ENCODE measurements at places on chromosomes 11 and 22.

DNA sequence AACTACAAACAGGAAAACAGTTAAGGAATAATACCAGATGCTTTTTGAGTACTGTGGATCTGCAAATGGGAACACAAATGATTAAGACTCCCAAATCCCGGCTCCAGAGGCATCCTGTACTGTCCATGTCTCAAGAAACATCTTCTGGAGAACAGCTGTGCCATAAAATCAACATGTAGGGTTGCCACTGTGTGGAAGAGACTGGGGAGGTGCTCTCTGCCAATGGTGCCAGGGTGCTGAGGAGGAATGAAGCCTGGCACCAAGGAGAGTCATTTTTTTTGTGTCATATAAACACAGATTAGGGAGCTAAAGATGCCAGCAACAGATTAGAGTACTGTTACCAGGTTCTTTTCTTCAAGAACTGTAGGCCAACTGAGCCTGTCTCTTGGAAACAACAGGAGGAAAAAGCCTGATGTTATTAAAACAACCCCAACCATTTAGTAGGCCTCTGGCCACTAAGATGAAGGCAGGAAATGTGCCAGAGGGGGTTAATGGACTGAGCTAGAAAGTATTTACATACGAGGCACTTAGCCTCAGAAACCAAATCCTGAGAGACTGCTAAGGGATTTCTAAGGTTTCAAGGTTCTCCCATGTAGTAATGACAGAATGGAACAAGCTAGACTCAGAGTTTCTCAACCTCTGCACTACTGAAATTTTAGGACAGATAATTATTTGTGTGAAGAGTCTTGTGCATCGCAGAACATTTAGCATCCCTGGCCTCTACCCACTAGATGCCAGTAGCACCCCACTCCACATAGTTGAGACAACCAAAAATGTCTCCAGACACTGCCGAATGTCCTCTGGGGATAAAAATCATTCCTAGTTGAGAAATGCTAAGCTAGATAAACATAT is 54.6 kb upstream of the CHRM4 start:
- DNase-seq = no peak

DNA sequence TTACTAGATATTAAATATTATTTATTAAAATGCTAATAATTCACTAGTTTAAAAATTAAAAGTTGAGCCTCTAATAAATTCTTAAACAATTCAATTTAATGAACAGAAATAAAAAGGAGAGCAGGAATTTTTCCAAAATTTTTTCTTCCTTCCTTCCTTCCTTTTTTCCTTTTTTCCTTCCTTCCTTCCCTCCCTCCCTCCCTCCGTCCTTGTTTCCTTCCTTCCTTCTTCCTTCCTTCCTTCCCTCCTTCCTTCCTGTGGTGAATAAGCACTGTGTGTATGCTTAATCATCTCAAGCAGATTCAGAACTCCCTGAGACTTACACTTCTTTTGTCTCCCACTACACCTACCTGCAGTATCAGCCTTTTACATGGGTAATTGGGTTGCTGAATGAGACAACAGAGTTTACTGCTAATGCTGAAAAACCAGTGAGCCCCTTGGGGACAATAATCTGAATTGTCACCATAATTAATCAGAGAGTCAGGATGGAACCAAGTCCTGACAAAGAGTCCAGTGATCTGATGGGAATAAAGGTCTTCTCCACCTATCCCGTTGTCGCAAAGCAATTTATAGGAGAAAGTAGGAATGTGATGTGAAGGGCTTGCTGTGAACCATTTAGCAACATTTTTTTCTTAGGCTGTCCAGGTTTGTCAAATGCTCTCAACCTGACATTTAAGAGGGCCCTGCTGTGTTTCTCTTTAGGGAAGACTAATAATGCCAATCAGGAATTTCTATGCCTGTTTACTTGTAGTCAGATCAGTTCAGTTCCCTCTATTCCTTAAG is 58.1 kb upstream of the CEP295 start:
- DNase-seq = no peak

DNA sequence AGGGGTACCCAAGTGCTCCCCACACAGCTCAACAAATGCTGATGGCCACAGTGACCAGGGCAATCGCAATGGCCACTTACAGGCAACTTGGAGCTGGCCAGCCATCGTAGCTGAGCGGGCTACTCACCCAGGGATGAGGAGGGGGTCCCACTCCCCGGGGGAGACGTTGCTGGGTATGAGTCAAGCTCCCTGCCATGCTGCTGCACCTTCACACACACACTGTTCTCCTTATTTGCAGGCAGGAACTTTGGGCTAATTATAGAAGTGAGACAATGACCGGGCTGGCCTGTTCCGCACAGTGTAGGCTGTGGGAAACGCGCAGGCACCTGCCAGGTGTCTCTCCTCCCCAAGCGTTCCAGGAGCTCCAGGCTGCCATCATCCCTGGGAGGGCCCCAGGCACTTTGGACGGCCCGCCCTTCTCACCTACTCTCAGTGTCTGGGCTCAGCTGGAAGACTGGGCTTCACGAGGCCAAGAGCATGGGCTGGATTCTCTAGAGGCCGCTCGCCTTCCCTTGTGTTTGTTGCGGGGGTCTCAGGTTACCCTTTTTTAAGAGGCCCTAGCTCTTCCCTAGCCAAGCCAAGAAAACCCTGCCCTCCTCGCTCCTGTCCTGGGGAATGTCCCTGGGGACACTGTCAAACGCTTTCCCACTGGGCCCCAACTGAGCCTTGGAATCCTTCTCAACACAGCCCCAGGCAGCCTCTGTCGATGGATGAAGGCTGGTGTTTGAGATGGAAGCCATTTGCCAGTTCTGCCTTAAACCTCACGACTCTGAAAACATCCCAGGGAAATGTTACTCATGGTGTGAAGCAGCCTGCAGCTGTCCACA is 73.0 kb downstream of the RTL6 start:
- no peak for DNase-seq

DNA sequence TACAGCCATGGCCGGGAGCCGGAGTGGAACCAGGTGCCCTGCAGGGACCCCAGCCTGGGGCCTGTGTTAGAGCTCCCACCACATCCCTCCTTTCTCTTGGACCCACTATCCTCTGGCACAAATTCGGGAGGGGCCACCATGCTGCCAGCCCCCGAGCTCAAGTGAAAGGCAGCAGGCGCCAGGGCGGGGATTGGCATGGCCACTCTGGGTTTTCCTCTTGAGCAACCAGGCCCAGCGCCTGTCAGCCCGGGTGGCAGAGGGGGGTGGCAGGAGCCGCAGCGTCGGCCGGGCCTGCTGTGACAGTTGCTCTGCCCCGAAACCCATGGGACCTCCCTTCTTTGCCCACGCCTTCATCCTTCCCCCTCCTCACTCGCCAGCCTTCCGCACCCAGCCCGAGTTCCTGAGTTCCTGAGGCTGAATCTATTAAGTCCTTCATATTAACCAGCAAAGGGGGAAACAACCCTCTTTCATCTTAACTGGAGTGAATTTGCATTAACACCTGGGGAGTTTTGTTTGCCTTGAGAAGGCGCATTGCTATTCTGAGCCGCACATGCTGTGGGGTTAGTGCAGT is 16.8 kb upstream of the CABP7 start:
- DNase-seq = no peak

GRCh38 chr11:113378692-113379091 is 8.9 kb upstream of the ANKK1 start:
- DNase-seq = no peak

GRCh38 chr11:46522682-46523281 is 71.0 kb downstream of the AMBRA1 start:
- no peak for DNase-seq

DNA sequence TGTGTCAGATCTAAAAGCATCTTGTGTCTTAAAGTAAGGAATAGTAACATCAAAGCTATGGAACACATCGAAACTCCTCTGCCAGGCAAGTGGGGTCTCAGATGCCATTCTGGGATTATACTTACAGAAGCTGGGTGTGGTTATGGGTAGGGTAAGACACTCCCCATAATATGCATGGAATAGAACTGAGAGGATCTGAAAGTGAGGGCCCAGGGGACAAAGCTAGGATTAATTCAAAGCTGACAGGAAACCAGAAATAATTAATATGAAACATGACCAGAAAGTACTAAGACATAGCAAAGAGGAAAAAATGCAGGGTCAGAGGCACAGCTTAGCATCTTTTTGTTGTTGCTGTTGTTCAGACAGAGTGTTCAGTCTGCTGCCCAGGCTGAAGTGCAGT is 40.2 kb upstream of the EED start:
- DNase-seq = no peak

- no peak for DNase-seq
Observed at GRCh38 chr11:32317643-32318042, 117.7 kb downstream of the WT1 start.

DNA sequence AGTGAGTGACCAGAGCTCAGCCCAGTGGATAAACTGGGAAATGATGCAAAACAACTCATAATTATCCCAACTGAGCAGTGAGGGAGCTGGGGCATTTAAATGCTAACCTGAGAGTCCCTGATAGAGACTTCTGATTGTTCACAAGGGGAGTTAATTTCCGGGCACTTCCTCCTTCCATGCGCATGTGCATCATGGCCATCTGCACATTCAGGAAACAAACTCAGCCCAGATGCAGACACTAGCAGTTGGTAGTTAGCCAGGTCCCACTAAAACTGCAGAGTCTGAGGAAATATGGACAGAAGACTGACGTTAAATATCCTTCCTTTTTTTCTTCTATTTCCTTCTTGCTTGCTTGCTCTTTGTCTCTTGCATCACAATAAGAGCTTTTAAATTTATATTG is 852.1 kb upstream of the LRRC4C start:
- no peak for DNase-seq

GRCh38 chr11:8100158-8100557 is 19.1 kb downstream of the TUB start:
- DNase-seq = no peak

- DNase-seq = no peak
Observed at GRCh38 chr11:118155776-118156530, 3.3 kb upstream of the SCN4B start.

GRCh38 chr22:33880986-33881385 is 39.3 kb downstream of the LARGE1 start:
- DNase-seq = no peak

GRCh38 chr11:2810411-2811205 is 75.0 kb downstream of the CDKN1C start:
- DNase-seq = no peak

DNA sequence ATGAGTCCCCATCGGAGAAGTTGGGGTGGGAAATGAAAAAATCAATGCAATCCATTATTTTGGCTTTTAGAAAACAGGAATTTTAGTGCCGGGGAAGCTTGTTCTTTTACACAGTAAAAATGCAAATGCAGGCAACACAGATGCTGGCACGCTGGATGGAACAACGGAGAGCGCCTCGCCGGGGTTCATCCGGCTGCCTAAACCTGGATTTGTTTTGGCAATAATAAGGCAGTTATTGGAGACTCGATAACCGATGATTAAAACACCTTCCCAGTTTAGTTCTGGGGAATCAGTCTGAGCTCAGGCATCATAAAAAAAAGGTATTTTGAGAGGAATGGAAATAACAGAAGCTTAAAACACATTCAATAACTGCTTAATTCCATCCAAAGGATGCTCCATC is 2.9 kb downstream of the DSCAML1 start:
- DNase-seq = no peak

DNA sequence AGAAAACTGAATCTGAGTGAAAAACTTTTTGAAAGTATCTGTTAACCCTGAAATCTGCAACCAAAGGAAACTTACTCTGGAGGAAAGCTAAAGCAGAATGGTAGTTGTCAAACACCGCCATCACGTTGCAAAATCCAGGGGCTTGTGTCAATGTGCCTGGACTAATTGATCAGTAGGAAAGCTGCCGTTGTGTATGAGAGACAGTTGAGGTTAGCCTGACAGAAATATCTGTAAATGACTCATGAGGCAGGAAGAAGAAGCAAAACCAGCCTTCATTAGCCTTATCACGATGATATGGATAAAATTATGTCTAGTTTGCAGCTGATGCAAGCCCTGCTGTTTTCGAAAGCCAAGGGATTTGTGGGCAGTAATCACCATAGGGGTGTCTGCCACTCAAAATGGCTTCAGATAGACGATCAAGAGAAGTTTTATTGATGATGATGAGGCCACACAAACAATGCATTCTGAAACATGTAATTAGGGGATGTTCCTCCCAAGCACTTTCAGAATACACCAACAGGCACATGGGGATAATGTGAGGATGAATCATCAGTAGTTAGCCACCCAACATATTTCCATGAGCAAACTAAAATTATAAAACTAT is 8.9 kb downstream of the SCGB1A1 start:
- peak; percentile 87 for DNase-seq
